Skeletal muscle cell (primary cell): ENCODE measurements at places on chromosomes 6 and 20.

DNA sequence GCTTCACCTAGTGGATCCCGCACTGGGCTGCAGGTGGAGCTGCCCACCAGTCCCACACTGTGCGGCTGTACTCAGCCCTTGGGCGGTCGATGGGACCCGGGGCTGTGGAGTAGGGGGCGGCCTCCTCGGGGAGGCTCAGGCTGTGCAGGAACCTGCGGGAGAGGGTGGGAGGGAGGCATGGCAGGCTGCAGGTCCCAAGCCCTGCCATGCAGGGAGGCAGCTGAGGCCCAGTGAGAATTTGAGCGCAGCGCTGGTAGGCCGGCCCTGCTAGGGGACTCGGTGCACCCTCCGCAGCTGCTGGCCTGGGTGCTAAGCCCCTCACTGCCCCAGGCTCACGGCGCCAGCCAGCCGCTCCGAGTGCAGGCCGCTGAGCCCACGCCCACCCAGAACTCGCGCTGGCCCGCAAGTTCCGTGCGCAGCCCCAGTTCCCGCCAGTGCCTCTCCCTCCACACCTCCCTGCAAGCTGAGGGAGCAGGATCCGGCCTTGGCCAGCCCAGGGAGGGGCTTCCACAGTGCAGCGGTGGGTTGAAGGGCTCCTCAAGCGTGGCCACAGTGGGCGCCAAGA, 1407.6 kb downstream of the EPHA7 start:
- no peak for DNase-seq

DNA sequence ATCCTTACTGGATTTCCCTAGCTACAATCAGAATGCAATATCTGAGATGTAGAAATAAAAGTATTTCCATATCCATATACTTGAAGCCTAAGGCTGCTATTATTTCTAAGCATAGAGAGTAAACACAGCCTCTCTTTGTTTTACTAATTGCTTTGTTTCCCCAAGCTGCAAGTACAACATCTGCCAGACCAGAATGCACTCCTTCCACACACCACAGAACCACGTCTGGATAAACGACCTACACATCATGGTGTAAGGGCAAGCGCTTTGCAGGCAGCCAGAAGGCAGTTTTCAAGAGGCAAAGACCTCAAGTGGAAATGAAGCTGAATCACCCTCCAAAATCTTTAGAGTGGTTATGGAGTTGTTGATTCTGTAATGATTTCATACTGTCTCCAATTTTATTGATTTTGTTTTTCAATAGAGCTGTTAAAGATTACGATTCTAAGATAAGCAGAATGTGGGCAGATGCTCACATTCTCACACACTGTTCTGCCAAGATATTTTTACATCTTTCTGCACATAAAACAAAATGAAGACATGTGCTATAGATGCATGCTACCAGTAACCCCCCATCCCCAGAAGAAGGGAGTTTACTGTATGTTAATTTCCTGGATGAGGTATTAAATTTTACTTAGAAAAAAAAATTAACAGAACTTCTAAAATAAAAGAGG, 88.8 kb downstream of the THEMIS start:
- DNase-seq: no peak

DNA sequence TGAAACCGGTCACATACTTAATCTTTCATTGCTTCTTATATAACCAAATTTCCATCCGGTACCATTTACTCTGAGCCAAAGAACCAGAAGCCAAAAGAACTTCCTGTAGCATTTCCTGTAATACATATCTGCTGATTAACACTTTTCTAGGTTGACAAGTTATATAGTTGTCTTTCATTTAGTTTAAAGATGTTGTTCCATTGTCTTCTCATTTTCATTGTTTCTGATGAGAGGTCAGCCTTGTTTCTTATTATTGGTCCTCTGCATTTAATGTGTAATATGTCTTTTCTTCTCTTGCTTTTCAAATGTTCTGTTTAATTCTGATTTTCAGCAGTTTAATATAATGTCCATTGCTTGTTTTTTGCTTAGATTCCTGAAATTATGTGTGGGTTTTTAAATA, 214.5 kb upstream of the CCN2 start:
- no peak for DNase-seq

- DNase-seq: no peak
Measured at GRCh38 chr20:19121463-19121862, 91.0 kb upstream of the SLC24A3 start.

GRCh38 chr6:48183178-48183577, 72.2 kb upstream of the PTCHD4 start:
- no peak for DNase-seq

- no peak for DNase-seq
Measured at GRCh38 chr20:7085467-7085866, 318.0 kb downstream of the BMP2 start.

DNA sequence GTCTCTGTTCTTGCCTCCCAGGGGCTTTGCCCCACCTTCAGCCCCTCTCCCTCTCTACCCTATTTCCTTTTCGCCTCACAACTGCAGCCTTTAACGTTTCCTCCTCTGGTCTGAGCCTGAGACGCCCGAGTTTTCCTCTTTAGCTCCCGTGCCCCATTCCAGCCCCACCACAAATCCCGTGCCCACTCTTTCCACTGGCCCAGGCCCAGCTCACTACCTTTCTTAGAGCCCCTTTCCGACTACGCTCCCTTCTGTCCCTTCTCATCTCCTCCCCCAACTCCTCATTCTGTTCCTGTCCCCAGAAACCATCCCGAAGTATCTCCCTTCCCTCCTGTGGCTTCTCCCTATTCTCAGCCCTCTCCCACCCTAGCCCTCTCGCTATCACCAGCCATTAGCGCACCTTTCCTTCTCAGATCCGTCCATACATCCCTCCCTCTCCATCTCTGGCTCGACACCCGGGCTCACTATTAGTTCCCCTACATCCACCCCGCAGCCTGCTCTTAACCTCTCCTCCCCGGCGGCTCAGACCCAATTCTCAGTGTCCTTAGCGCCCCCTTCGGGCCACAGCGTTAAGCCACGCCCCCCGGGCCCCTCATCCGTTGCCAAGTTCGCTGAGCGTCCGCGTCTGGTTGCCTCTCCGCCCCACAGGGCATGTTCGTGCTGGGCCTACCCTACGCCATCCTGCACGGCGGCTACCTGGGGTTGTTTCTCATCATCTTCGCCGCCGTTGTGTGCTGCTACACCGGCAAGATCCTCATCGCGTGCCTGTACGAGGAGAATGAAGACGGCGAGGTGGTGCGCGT, 2.7 kb downstream of the SLC32A1 start:
- DNase-seq: no peak

DNA sequence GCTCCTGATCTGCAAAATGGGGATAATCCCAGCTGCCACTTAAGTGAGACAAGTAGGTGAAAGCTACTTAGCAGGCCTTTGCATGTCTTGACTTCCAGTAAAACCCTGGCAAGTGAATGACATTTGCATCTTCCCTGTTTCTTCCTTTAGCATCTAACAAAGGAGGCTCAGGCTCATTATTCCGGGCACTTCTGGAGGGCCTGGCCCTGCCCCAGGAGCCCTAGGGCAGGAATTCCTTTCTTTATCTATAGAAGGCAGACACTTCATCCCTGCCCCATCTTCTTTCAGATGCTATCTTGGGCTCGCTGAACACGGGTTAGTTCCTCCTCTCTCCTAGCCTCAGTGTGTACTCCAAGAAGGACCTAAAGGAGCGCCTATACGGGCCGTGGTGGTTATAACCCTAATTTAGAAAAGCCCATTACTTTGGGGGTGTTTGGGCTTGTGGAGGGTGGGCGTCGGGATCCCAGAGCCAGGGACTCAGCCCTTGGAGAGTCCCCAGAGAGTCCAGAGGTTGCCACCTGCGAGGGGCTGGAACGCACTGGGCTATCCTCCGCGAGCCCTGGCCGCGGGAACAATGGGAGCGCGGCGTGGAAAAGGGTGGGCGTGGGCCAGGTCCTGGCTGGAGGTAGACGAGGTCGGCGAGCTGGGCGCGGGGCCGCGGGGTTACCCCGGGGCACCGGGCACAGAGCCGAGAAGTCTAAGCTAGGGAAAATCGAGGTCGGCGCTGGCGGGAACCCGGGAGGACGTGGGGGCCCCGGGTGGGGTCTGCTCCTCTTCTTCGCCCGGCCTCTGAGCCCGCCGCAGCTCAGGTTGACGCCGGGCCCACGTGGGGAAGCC, 62.8 kb upstream of the EPB41L1 start:
- no peak for DNase-seq

- DNase-seq: no peak
Measured at GRCh38 chr6:133779916-133780695, 108.8 kb upstream of the TCF21 start.

DNA sequence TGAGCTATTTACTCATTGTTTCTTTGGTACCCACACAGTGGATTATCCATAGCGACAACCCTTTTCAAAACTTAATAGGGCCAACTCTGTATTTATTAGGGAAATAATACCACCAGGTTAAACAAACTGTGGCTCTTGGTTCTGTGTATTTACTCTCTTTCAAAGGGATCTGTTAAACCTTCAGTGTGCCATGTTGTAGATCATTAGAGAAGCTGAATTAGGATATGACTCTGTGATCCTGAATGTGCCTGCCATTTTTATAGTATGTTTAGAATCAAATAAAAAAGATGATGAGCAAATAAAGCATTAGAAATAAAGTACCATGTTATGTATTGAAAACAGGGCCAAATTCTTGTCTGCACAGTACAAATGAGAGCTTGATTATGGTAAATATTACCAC, 25.0 kb upstream of the SLC35D3 start:
- no peak for DNase-seq

GRCh38 chr6:23176471-23176870, 607.1 kb downstream of the HDGFL1 start:
- no peak for DNase-seq

GRCh38 chr6:140538926-140539325, 1164.5 kb upstream of the CITED2 start:
- DNase-seq: no peak

DNA sequence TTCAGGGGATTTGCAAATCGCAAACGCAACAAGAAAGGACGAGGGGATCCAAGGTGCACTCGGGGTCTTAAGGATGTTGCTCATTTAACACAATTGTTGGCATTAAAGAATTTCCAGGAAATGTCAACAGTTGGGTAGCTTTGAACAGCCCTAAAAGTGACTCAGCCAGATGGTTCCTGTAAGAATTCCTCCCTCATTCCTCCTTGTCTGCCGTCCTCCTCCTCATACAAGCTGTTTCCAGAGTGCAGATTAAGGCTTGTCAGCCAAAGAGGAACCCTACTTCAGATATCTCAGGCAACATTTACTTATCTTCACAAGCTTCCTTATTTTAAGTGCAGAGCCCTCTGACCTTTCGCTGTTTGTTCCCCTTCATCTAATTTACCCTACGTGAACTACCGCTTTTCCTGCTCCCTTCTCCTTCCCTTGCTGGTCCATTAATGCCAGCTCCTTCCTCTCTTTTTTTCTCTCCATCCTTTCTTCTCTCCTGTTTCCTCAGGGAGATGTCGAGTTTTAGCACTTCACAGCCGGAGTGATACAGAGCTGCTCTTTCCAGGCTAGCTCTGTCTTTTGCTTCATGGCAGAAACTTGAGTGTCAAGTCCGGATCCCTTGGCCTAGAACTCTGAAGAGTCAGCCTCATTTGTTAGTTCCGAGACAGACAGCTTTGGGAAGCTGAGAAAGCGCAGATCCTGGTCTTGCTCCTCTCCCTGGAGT, 26.1 kb upstream of the TBC1D7 start:
- DNase-seq: no peak

DNA sequence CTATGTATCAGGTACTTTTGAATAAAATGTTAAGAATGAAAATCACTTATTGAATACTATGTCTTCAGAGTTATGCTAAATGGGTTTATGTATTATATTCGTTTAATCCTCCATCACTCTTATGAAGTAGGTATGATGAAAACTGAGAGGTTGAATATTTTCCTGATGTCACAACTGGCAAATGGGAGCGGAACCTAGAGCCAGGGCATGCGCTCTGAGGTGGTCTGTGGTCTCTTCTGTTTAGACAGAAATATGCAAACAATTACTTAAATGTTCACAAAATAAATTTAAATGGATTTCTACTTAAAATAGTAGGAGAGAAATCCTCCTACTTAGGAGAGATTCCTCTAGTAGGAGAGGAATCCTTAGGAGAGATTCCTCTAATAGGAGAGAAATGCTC, 21.3 kb upstream of the UTRN start:
- DNase-seq: no peak
